ENCODE measurements at places on chromosomes 12 and 14.

- DNase-seq, result peak; percentile 95
These were observed at the start of gene GDF11 for GRCh38 chr12:55742719-55743405. Gene GDF11 (plus strand): TSS chr12:55743122. CDS start chr12:55743317, 195 bp downstream.

- peak; percentile 85 for DNase-seq
These were observed 365.6 kb downstream of the BCL11B start for GRCh38 chr14:98906123-98906995.

GRCh38 chr14:100117633-100118395 is 41.6 kb downstream of the DEGS2 start:
- DNase-seq, result no peak

- DNase-seq, result no peak
These were observed 27.1 kb downstream of the ACTN1 start for GRCh38 chr14:68951800-68952530.

- DNase-seq, result no peak
These were observed 578.9 kb upstream of the ATP2B1 start for GRCh38 chr12:90287585-90287984.

GRCh38 chr14:92922883-92923743 is at the start of gene CHGA:
Gene CHGA (plus strand): TSS chr14:92923150. CDS start chr14:92923360, 210 bp downstream.
- DNase-seq, result peak; percentile 82

DNA sequence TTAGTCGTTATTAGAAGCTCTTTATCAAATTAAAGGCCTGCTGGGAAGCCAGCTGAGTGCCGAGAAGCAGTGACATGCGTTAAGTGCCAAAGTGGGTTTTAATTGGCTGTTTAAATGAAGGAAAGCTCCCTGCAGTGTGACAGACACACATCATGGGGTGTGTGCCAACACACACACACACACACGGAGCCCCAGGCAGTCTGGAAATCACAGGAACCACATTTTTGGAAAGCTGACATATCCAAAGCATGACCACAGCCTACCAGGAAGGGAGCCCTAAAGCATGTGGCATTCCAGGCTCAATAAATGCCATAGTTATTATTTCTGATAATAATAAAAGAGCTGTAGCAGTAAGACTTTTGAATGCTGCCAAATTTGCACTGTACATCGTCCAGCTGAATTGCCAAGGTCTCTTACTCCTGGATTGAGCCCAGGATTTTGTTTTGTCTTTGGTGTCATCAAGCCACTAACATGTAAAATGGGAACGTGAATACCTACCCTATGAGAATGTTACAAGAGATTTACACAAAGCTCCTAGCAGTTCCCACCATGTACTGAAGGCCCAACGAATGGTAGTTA is 135.1 kb downstream of the TMEM30B start:
- peak; percentile 82 for DNase-seq

DNA sequence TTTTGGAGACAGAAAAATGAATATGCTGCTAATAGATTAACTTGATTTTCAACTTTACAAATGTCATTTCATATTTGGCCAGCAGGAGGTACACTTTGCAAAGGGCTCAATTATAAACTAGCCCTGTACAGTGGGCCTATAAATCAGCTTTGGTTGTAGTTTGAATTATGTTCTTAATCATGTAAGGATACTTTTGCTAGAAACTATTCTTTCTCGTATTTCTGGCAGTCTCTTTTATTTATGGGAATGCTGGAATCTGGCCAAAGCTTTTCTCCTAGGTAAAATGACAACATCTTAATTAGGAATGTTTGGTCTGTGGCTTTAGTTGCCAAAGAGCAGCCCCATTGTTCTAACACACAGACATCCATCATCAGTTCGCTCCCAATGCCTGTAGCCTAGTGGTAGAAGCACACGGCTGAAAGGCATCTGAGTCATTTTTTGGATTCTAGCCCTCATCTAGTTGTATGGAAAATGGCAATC is 1322.3 kb upstream of the SEL1L start:
- peak; percentile 63 for DNase-seq

DNA sequence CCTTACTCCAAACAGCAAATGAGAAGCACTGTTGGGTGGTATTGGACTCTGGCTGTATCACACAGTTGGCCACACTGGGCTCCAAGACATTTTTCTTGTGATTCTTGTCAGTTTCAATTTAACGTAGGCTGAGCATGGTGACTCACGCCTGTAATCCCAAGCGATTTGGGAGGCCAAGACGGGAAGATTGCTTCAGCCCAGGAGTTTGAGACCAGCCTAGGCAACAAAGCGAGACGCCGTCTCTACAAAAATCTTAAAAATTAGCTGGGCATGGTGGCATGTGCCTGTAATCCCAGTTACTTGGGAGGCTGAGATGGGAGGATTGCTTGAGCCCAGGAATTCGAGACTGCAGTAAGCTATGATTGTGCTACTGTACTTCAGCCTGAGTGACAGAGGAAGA is 35.3 kb upstream of the PLEKHD1 start:
- DNase-seq, result no peak

- no peak for DNase-seq
These were observed 40.2 kb downstream of the DACT1 start for GRCh38 chr14:58677996-58678395.

DNA sequence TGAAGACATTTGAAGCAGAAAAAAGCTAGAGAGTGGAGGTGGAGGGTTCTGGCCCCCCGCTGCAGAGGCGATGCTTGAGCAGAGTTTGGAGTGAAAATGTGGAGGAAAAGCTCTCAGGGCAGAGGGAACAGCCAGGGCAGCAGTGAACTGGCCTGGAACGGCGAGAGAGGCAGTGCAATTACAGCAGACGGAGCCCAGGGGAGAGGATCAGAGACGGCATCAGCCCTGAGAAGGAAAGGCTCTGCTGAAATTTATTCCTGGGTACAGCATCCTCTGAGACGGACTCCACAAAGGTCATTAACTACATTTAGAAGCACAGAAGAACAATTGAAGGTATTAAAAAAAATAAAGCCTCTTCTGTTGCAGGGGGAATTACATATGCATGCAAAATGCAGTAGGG is 14.2 kb downstream of the STON2 start:
- DNase-seq, result no peak

DNA sequence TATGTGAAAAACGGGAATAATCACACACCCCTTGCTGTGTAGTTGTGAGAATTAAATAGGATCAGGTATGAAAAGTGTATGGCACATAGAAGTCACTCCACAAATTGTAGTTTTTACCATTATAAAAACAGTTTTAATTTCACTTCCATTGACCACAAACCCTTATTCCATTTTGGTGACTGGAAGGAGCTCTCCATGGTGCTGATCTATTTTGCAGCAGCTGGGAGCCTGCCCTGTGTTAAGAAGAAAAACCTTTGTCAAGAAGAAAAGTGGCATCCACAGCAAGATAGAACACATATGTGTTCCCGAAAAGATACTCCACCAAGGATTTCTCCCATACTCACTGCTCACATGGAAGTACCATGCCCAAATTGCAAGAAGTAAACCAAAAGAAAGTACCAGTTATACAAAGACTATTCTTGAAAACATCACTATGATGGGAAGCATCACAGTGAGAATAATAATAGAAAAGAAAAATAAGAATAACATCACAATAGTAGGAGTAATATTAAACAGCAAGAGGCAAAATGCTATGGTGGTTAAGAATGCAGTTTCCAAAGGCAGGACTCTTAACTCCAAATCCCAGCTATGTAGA is 58.7 kb downstream of the TUNAR start:
- peak; percentile 78 for DNase-seq

GRCh38 chr12:29320295-29321085 is 60.5 kb downstream of the ERGIC2 start:
- no peak for DNase-seq

GRCh38 chr12:14410841-14411569 is 45.5 kb downstream of the ATF7IP start:
- DNase-seq, result no peak

DNA sequence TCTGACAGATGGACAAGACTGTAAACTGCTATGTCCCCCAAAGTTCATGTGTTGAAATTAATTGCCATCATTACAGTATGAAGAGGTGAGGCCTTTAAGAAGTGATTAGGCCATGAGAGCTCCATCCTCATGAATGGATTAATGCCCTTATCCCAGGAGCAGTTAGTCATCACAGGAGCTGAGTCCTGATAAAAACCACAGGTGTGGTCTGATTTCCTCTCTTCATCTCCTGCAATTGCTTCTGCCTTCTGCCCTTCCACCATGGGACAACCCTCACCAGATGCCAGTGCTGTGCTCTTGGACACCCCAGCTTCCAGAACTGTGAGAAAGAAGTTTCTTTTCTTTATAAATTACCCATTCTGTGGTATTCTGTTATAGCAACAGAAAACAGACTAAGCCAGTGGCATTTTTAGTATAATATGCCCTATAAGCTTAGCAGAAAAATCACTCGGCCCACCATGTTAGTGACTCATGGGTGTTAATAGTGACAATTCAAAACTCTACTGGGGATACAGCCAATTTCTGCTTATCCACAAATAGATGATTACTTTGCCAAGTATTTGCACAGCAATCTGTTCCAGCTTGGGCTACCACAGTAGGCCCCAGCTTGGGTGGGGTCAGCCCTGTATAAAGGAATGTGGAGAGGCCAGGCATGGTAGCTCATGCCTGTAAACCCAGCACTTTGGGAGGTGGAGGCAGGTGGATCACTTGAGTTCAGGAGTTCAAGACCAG is 129.0 kb upstream of the BCL2L14 start:
- peak; percentile 19 for DNase-seq

DNA sequence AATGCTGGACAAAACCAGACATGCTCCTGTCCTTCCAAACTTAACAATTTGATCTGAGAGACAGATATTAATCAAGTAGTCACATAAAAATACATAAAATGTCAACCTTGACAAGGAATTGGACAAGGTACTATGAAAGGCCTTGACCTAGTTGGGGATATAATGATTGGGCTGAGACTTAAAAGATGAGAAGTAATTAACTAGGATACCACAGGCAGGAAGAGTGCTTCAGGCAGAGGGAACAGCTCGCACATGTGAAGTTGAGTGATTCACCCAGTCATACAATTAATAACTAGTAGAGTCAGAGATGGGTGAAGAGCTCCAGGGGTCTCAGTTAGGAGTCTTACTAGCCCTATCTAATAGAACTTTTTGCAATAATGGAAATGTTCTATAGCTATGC is 259.5 kb downstream of the MSRB3 start:
- DNase-seq, result no peak

DNA sequence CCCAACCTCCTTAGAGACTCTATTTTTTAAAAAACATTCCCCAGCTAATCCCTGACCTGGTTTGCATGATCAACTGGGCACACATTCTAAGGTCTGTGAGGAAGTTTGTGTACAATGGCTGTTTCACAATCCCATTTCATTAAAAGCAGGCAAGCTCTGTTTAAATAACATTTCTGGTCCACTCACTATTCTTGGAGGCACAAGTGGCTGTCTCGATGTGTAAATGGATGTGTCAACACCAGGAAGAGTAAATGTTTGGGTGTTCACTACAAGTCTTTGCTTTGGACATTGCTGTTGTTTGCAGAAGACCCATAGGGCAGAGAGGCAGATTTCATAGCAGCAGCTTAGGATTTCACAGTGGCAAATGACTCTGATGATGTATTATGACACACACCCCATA is 98.3 kb downstream of the PDZRN4 start:
- no peak for DNase-seq

DNA sequence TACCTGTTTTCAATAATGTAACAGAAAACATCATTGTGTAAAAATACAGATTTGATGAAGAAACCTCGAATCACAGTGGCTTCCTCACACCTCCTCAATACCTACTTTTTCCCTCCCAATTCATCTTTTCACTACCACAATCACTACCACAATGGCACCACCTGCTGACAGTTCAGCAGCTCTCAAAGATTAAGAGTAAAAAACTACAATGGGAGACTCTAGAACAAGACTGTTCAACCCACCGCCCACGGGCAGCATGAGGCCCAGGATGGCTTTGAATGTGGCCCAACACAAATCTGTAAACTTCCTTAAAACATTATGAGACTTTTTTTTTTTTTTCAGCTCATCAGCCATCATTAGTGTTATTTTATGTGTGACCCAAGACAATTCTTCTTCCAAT is 15.2 kb downstream of the MED6 start:
- no peak for DNase-seq

DNA sequence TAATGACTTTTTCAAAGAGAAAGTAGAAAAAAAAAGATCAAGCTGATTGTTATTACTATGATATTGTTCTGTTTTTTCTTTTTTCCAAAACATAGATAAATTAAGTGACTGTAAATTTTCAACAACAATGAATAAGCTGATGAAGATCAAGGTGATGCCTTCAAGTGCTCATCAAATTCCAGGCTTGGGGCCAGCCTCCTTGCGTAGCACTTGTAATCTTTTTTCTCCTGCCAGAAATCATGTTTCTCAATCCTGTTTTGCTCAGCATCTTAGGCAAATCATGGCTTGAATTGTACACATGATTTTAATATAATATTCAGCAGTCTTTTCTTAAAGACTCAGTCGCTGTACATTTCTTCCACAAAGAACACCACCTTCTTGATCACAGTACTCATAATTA is 333.2 kb downstream of the NPAS3 start:
- DNase-seq, result peak; percentile 16

GRCh38 chr12:115752913-115753726 is 524.4 kb downstream of the MED13L start:
- peak; percentile 88 for DNase-seq

DNA sequence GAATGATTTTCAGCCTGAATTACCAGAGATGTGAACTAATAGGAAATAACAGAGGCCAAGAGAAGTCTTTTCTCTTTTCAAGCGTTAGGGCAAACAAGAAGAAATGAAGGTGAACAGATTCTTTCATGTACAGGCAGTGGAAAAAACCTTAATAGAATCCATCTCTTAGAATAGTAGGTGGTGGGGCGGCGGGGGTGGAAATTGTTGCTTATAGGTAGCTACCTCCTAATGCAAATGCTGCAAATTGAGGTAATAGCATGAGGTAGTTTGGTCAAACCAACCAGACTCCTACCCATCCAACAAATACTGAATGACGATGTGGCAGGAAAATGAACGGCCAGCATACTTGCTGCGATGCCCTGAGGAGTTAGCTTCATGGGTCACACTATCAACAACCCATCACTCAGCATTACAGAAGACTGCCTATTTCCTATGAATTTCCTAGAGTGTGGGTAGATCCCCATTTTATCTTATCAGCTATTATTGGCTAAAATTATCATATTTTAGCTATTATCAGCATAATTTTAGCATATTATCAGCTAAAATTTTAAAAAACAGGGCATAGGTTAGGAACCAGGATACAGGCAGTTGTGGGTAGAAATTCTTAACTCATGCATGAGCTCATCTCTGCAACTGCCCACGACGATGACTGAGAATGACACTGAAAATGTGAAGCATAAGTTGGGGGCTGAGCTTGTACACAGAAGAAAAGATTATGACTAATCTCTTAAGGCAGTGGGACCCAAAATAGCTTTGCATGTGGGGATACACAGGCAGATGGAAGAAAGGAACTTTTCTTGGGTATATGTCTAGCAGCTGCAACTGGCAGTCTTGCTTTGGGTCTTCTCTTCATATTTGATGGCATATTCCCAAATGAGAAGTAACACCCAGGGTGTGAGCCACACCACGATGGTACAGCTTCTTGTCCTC is 68.7 kb downstream of the NIN start:
- DNase-seq, result no peak

- no peak for DNase-seq
These were observed 703.6 kb upstream of the FLRT2 start for GRCh38 chr14:84826294-84826693.

- DNase-seq, result peak; percentile 8
These were observed 236.1 kb downstream of the GRIN2B start for GRCh38 chr12:13745111-13745860.

GRCh38 chr12:124191024-124191359 is 103.9 kb upstream of the RFLNA start:
- DNase-seq, result peak; percentile 68

- peak; percentile 54 for DNase-seq
These were observed 81.1 kb upstream of the RFLNA start for GRCh38 chr12:124213666-124214347.

- no peak for DNase-seq
These were observed 9.7 kb downstream of the NCOR2 start for GRCh38 chr12:124557518-124558223.

- DNase-seq, result no peak
These were observed 8.3 kb upstream of the STAT6 start for GRCh38 chr12:57119294-57120085.

Data from tongue (tissue), 3 donors.